Stimulated activated CD4-positive, alpha-beta T cell treated with anti-CD3 and anti-CD28 coated beads, Interleukin-1b, Interleukin-23, amount 100 ng/mL, for 24 hours (primary cell): ENCODE measurements at places on chromosomes 16 and 17.

DNA sequence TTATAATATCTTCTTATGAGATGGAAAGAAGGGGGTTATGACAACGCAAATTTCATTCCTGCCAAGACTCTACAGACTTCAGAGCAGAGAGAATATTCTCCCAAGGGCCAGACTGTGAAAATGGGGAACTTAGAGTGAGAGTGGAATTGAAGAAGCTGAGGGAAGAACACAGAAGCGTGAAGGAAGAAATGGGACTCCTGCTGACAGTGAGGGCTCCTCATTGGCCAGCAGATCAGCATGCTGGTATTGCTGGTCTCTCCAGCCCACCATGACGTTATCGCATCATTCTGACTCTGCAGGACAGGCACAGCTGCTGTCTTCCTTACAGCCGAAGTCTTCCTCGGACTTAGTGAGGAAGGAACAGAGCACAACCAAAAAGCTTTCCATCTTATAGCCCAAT, 24.3 kb downstream of the CCL4 start:
- DNase-seq, result no peak

DNA sequence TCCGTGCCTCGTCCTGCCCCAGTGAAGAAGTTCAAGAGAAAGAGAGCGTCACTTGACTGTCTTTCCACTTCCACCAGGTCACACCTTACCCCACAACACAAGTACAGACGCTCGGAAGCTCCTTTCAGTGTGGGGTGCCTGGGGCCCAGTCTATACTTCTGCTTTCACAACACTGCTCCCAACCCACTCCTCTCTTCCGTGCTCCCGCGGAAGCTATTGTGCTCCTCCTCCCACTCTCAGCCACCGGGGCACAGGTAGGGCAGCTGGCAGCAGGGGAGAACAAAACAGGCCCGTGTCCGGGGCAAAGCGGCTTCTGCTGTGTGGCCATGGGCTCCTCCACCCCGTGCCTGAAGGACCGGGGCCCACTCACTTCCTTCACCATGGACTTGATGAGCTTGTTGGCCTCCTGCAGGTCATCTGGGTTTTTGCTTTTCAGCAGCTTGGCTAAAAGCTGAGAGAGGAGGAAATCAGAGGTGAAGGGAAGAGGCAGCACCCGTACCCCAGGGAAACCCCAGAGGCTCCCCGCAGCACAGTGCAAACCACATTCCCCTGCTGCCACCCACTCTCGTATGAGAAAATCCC, 18.9 kb downstream of the GGA3 start:
- no peak for DNase-seq

DNA sequence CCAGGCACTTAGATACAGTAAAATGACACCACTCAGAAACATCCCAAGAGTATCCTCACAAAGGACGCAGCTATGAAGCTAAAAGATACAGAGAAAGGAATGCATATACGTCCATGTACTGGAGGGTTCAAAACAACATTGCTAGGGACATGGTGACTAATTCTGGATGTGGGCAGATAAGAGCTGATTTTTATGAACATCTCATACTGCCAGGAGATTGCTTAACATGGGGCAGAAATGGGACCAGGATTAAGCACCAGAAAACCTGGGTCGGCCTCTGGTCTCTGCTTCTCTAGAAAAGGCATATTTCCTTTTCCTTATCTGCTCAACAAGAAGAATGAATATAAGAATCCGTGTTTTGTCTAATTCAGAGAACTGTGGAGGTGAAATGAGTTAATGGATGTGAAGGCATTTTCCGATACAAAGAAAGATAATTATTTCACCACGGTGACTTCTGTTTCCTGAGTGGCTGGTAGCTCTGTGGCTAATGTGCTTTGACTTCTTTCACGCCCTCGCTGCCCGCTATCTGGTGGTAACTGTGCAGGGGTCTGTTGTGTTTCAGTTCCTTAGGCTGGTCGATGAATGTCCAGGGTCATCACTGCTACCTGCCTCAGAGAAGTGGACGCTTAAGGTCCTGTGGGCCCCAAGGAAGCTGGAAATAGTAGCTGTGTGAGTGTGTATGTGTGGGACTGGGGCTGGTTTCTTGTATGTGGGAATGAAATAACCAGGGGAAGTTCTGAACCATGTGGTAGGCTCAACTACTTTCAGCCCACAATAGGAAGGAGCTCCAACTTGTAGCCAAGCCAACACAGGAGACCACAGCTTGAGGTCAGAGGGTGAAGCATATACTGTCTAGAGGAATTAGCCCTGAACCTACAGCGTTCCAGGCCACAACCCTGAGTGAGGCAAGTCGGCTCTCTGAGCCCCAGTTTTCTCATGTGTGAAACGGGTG, 15.8 kb upstream of the CCL5 start:
- no peak for DNase-seq

GRCh38 chr16:47523342-47524006, 62.3 kb downstream of the PHKB start:
- no peak for DNase-seq

- no peak for DNase-seq
These were observed 168.1 kb downstream of the XYLT1 start for GRCh38 chr16:17302620-17303019.

GRCh38 chr16:56950881-56951771, 10.6 kb upstream of the CETP start:
- DNase-seq, result peak; percentile 52

DNA sequence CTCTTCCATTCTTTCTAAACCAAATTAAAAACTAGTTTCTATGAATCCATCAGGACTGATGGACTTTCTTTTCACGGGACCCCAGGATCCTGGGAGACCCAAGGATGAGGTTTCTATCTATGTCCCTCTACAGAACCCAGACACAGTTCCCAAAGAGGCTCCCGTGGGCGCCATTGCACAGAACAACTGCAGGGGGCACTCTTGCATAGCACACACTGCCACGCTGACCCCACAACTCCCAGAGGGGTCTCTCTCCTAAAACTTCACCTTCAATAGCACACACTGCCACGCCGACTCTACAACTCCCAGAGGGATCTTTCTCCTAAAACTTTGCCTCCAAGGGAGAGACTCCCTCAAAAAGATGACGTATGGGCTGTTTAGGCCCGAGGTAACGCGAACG, 9.0 kb downstream of the ABR start:
- no peak for DNase-seq

GRCh38 chr16:73196670-73197069, 148.7 kb upstream of the ZFHX3 start:
- no peak for DNase-seq

- DNase-seq, result no peak
These were observed 81.3 kb downstream of the METRNL start for GRCh38 chr17:83160443-83161297.

DNA sequence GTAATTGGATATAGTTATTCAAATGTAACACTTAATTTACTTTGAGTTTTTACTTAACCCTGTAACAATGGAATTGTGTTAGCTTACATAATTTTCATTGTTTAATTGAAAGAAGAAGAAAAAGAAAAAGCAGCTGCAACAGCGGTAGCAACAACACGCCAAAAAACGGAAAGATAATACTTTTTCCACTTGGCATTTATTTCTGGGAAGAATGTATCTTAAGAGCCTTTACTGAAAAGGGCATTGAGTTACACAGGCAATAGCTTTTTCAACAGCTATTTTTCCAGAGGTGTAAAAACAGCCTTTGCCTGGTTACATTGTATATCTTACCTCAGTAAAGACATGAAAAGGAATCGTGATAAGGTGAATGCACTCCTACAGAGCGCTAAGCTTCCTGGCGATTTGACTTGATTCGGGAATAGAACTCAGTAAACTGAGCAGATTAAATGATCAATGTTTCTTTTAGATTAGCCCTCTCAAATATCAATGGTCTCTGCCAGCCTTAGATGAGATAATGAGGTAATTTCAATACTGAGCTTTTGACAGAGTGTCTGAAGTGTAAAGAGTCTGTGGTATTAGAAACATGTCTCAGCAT, 311.3 kb downstream of the CDH13 start:
- no peak for DNase-seq

DNA sequence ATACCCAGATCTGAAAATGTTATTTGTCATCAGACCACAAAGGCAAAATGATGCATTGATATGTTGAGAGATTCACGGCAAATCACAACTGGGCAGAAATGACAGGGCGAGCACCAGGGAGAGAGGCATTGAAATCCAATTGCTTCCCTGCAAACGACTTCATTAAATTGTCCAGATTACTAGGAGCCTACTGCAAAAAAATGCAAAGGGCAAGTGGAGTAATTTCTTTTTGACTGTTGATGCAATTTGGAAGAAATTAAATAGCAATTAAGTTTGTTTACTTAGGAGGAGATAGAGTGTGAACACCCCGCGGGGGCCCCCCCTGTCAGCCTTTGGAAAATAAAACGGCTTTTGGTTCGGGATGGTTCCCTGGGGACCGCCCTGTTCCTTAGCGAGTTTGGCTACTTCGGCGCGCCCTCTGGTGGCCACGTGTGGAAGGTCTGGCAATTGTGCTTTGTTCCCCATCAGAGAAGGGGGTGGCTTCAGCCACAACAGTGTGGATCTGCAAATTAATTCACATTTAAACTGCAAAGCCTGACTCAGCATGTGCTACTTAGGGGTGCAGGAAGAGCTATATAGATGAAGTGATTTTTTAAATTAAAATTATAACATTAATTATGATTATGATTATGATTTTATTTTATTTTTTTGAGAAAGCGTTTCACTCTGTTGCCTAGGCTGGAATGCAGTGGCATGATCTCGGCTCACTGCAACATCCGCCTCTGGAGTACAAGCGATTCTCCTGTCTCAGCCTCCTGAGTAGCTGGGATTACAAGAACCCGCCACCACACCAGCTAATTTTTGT, 14.5 kb upstream of the TMC7 start:
- peak; percentile 50 for DNase-seq

DNA sequence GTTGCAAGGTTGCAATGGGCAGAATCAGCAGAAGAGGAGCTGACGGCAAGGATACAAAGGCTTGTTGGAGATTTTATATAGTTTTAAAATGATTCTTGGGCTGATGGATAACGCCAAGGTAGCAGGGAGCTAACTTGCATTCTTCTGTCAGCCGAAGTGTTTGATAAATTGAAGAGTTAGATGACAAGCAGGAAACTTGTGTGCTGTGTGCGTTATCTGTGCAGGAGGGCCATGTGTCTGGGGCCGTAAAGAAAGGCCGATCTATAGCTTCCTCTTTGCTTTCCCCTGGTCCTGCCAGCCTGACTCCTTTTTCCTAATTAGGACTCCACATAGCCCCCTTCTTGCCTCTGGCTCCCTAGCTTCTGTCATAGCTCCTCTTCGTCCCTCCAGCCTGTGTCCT, 6.7 kb upstream of the WWOX start:
- no peak for DNase-seq

GRCh38 chr17:15970500-15970899, 25.6 kb downstream of the ADORA2B start:
- no peak for DNase-seq

DNA sequence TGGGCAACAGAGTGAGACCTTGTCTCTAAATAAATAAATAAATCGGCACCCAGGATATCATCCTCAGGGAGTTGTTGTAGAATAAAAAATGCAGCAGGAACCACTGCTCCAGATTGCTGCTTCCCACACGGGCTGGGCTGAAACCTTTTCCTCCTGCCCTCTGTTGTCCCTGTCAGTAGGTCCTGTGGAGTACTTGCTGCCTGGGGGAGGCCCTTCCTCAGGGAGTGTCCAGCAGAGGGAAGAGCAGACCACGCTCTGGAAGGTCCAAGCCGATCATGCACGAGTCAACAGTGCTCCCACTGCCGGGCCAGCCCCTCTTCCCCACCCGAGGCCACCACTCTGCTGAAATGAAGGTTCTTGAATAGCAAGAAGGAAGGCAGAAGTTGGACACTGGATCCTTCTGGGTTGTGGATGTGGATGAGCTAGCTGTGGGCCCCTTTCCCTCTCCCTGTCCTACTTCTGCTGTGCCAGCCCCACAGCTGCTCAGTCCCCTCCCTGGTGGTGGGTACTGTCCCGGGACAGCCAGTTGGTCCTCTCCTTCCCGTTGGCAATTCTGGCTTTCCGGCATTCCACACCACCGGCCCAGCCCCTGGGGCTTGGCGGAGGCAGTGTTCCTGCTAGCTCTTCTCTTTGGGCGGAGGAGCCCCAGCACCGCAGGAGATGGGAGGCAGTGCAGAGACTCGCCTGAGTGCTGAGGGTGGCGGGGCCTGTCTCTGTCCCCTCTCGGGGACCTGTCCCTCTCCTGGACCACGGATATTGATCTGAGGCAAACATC, 10.8 kb downstream of the CDK5R1 start:
- DNase-seq, result no peak

- peak; percentile 34 for DNase-seq
These were observed 707 bp downstream of the NUFIP2 start for GRCh38 chr17:29292992-29293889.

- no peak for DNase-seq
These were observed at the start of gene RNF222 for GRCh38 chr17:8397636-8398035. RNF222 (minus strand) TSS chr17:8397827; CDS start chr17:8393461, 4,366 bp downstream.

DNA sequence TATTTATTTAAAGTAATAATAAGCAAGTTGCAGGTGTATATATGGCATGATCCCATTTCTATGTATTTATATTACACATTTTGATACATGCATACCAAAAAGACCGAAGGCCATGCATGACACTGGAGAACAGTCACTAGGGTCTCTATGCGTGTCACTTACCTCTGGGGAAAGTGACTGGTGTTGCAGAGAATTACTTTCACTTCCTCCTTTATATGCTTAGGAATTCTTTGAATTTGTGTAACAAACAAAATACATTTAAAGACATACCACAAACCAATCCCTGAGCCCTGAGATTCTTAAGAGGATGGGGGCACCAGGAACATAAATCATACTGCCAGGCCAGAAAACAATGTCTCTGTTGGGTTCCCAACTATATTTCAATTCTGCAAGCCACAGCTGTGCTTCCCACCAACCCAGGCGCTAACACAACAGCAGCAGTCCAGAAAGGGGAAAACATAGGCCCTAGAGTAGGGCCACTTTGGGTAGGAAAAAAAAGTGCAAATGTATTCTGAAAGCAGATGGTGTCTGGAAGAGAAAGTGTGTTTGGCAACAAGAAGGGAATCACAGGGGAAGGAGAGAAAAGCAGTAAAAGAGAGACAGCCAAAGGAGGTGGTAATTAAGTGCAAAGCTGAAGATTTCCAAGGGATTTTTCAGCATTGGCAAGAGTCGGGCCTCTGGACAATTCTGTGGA, 24.5 kb upstream of the HYDIN start:
- DNase-seq, result no peak

DNA sequence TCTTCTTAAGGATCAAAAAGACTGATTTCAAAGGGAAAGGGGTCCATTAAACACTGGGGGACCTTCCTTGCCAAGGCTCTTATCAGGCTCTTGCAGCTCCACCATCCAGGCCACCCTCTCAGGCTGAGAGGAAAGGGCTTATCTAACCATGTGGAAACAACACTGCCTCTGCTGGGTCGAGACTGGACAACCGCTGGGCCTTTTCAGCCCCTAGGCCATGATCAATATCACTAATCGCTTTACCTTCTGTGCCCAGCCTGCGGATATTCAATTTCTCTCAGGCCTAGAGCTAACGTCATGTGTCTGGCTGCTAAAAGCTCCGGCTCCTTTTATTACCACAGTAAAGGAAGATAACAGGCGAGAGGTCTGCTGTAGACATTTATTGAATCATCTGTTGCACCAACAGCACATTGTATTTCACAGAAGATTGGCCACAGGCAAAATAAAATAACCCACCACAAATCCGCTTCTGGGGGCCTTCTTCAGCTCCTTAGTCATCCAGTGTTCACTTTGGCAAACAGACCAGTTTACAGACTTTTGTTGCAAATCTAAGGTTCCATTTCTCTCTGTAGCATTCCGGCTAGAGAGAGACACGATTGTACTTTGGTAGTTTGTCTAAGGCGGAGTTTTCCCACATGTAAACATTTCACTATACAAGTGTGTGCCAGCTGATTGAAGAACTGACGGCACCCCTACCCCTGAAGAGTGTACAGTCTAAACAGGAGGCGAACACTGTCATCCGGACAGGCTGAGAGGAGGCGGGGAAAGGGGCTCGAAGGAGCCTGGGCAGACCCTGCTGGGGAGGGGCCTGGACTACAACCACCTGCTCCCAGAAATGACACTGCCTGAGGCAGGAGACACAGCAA, 13.9 kb downstream of the CYB561 start:
- DNase-seq, result no peak
